ENCODE measurements at places on chromosomes 16 and 17.

DNA sequence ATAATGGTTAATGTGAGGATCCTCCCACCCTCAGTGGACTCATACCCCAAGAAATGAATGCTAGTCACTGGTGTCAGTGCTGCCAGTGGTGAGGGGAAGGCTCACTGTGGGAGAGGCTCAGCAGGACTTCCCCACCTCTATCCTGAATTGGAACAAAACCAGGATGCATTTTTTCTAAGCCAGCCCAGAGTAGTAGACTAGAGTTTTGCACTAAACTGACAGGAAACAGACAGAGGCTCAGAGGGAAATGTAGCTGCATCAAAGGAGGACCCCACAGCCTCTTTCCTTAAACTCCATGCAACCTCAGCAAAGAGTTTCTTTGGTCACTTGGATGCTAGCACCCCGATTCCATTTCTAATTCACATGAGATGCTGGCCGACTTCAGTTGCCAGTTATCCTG is 10.7 kb upstream of the SKAP1 start:
- DNase-seq: no peak

DNA sequence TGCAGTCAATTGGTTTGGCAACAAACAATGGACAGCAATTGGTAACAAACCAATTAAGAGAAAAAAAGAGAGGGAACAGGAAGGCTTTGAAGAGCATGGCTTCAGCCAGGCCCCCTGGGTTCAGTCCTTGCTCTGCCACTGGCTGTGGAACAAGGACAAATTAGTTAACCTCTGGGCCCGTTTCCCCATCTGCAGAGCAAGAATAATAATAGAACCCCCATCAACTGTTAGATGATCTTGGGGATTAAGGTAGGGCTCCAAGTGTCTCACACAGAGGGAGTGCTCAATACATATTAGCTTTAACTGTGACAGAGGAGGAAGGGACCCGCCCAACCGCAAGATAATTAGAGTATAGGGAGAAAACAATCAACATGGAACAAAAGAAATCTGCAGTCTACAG is 55.2 kb downstream of the PECAM1 start:
- DNase-seq: no peak

- DNase-seq: no peak
Measured at GRCh38 chr16:88678224-88678979, 7.9 kb downstream of the SNAI3 start.

DNA sequence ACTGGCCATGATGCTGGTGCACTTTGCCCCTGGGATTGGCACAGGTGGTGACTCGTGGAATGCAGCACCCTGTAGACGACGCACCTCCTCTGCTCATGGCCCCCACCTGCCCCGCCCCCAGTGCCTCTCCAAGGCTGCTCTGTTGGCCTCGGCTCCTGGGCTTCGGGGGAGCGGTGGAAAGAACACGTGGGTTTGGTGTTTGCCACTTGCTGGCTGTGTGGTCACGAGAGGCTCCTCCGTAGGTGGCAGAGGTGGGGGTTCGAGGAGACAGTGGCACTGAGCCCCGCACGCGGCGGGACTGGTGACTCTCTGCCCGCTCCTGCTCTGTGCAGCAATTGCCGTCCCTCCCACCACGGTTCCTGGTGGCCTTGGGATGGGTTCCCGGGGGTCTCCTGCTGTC is 82.8 kb upstream of the ZNF750 start:
- DNase-seq: no peak

- DNase-seq: peak; percentile 72
Measured at GRCh38 chr17:82170412-82170961, 42.2 kb downstream of the CCDC57 start.

GRCh38 chr17:7707446-7707845 is 2.4 kb downstream of the EFNB3 start:
- DNase-seq: no peak

- no peak for DNase-seq
Measured at GRCh38 chr16:56102183-56102686, 89.1 kb upstream of the GNAO1 start.

GRCh38 chr17:2230877-2231276 is 72.7 kb downstream of the SMG6 start:
- no peak for DNase-seq

GRCh38 chr17:40996829-40997228 is 2.9 kb upstream of the KRTAP3-3 start:
- DNase-seq: no peak

- no peak for DNase-seq
Measured at GRCh38 chr17:32546031-32546444, 59.2 kb downstream of the CDK5R1 start.

GRCh38 chr17:30104575-30105339 is 11.9 kb upstream of the NSRP1 start:
- DNase-seq: peak; percentile 83

DNA sequence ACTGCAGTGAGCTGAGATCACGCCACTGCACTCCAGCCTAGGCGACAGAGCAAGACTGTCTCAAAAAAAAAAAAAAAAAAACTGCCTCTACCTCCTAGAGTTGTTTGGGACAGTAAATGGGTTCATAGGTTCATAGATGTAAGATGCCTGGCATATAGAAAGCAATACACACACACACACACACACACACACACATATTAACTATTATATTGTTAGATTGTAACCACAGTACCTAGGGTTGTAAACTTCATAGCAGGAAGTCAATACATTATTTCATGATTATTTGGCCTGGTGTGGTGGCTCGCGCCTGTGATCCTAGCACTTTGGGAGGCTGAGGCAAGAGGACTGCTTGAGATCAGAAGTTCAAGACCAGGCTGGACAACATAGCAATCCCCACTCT is 5.8 kb downstream of the XPO6 start:
- no peak for DNase-seq

DNA sequence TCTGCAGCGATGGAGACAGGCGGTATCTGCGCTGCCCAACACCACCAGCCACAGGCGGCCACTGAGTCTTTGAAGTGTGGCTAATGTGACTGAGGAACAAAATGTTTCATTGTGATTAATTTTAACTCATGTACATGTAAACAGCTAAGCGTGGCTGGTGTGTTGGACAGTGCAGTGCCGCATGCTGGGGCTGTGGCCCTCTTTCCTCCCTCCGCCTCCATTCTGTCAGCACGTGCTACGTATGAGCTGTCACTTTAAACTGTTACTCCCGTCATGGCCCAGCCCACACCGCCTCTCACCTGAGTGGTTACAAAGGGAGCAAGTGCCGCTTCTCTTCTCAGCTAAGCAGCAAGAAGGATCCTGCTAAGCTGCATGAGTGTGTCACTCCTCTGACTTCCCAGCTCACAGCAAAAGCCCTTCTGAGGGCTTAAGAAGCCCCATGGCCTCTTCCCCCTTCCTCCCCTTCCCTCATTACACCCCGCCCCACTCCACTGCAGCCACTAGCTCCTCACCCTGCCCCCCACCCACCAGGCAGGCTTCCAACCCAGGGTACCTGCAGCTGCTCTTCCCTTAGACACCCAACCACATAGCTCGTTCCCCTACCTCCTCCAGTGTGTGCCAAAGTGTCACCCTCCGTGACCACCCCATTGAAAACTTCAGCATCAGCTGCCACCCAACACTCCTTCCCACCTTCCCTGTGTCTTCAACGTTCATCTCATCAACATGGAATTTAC is 15.0 kb downstream of the HASPIN start:
- no peak for DNase-seq

GRCh38 chr17:79800325-79801155 is 3.7 kb upstream of the CBX8 start:
- DNase-seq: no peak

DNA sequence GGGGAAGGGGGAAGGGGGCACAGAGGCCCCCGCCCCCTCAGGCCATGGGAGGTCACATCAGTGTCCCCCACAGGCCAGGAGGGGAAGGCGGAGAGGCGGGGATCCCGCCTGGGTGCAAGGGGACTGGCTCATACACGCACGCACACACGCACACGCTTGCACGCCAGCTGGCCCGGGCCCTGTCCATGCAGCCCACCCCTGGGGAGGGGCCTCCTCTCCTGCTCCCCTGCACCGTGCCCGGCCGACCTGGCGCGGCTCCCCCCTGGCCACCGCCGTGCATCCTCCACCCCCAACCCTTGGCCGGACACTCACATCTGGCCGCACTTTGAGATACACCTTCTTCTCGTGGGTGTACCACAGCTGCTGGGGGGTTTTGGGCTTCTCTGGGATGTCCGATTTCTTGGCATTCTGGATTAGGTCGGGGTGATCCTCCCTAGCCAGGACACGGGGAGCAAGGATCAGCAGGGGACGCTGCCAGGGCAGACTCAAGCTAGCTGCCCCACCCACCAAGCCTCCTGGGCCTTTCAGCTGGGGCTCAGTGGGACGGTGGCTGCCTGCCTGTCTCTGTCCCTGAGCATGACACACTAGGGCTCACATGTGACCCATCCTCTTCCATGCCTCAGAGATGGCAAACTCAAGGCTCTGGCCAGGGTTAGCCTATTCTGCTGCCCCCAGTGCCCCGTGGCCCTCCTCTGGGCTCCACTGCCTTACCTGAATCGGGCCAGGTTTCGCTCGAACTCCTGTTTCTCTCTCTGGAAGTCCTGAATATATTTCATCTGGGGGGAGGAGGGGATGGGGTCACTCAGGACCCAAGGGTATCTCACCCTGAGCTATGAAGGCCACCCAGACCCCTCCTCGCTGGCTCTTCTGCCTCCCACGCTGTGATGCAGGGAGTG is 6.7 kb downstream of the UBTF start:
- DNase-seq: no peak

DNA sequence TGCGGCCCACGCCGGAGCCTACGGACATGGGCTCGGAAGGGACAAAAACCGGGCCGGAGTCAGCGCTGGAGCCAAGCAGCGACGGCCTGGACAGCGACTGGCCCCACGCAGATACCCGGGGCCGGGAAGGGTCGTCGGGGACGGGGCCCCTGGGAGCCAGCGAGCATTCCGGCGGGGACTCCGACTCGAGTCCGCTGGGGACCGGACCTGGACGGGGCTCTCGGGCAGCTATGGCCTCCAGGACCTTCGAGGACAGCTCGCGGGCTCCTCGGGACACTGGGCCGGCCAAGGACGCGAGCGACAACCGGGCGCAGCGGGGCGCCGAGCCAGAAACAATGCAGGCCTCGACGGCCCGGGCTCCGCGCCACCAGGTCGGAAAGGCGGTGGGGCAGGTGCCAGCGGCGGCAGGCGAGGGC is 1.0 kb downstream of the MYO15B start:
- DNase-seq: no peak

DNA sequence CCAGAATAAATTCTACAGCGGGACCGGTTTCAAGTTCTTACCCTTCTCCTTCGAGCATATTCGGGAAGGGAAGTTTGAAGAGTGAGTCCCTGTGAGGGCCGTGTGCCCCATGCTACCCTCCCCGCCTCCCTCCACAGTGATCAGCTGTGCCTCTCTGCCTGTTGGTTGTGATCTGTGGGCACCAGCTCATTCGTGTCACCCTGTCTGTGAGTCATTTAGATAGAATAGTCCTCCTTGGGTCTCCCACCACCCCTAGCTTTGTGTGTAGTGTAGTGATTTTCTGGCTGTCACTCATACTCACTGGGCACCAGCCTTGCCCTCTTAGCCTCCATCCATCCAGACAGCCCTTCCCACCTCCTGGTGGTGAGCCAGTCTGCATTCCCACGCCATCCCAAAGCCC is 15.0 kb upstream of the NAGLU start:
- no peak for DNase-seq

- DNase-seq: no peak
Measured at GRCh38 chr17:28536532-28537218, 15.7 kb downstream of the UNC119 start.

DNA sequence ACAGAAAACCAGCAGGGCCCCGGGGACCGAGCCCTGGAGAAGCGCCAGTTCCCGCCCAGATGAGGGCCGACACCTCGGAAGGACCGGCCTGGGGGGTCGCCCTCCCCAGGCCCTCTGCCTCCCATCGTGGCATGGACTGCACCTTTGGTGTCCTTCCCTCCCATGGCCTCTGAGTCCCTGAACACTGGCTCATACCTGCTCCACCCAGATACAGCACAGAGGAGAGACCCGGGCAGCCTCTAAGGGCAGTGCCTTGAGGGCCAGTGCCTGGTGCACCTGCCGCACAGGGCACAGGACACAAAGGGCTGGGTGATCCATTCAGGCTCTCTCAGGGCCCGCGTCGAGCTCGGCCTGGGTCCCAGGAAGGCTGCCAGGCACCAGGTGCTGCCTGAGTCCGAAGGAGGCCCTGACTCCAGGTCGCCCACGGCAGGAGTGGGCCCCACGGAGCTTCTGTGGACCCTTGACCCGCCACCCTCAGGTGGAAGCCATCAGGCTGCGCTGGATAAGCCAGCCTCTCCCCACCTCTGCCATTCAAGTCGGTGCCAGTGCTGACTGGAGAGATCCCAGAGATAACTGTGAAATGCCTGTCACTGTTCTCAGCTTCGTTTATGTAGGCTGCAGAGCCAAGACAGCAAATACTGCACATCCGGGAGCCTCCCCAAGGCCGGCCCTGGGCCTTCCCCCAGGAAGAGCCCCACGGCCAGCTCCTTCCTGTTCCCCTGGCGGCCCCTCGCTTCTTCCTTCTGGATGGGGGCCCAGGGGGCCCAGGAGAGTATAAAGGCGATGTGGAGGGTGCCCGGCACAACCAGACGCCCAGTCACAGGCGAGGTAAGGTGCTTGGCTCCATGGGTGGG is at the start of gene ZG16B:
ZG16B (plus strand) TSS at position 803 of the 854 bp plus-strand sequence. CDS start 139 bp downstream, outside the sequence.
- DNase-seq: no peak

- no peak for DNase-seq
Measured at GRCh38 chr16:13552062-13552959, 367.6 kb upstream of the ERCC4 start.
